Non-pigmented ciliary epithelial cell (primary cell): ENCODE measurements at places on chromosomes 7 and 10.

- no peak for DNase-seq
These were observed 243.7 kb upstream of the BMPER start for GRCh38 chr7:33661430-33662160.

GRCh38 chr7:99267841-99268576 lies 4.6 kb upstream of the MYH16 start:
- no peak for DNase-seq

DNA sequence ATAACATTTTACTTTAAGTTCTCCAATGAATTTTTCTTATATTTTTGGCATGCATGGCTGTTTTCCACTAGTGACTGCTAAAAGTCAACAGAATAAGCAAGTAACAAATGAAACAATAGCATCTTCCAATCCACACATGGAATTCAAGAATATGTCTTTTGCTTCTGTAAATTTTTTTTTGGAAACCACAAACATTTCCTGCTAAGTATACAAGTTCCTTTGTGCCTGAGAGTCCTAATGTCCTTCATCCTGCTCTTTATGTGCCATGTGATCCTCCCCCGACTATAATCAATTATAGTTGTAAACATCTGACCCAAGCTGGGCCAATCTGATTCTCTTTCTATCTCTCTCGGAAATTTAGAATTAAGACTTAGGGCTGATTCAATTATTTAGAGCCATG lies 61.2 kb downstream of the PPP1R3C start:
- no peak for DNase-seq

- DNase-seq: no peak
These were observed 110.5 kb downstream of the HECTD2 start for GRCh38 chr10:91520661-91521060.

DNA sequence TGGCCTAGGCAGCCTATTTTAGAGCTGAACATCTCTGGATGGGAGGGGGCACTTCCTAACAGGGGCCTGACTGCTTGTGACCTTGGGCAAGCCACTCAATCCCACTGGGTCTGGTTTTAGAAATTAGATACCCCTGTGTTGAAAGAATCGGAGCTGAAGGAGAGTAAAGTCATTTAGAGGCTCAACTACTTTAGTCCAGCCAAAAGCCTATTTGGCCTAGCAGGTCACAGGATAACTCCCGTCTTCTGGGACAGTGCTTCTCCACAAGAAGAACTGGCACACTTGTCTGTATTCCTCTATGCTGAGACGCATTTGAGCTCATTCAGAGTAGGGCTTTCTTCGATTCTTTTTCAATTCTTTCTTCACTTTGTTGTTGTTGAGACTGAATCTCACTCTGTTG lies 224.2 kb downstream of the CHCHD3 start:
- no peak for DNase-seq

GRCh38 chr10:13730956-13731355 lies 144.2 kb downstream of the PRPF18 start:
- no peak for DNase-seq

DNA sequence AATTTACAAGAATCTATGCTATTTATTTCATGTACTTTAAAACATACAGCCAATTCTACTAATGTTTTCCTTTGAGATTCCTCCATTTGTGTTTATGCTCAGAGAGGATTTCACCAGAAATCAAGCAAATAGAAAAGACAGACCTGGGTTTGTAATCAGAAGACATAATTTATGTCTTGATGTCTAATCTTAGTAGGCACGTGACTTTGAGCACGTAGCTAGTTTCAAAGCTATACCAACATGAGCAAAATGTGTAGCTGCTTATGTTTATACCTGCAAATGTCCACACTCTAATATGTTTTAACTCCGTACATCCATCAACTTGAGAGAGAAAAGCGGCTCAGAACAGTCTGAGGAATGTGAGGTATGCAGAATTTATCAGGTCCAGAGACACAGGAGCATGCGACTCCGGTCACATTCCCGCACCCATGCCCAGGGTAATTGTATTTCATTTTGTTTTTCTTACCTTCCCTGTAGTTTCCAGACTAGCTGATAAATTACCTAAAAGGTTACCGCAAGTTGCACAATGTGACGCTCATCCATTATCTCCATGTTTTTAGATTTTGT lies 40.0 kb downstream of the SVOPL start:
- no peak for DNase-seq

DNA sequence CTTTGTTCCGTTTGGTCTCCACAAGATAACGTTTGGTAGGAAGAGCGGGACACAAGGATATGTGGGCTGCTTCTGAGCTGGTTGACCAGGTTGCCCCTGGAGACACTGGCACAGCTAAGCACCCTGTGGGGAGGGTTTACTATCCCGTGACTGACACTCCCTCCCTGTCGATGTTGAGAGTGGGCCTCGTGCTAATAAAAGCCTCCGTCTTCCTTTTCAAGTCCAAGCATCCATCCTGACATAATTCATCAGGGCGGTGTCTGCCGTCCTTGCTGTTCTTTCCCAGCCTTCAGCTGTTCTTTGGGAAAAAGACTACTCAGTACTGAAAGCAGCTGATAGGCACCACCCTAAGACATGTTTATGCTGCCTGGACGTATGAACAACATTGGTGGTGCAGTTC lies 49.6 kb downstream of the SHH start:
- DNase-seq: no peak

DNA sequence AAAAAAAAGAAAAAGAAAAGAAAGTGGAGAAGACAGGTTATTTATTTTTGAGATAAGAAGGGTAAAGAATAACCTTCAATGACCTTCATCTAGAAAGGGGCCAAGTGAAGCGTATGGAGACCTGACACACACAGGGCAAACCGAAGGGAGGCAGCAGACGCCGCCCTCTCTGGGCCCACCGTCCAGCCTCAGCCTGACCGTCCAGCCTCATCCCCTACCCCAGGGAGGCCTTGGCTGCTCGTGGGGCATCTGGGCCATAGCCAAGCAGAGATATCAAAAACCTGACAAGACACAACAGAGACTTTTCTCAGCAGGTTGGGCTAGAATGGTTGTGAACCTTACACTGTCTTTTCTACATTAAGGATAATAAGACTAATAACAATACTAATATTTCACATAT lies 10.9 kb downstream of the PRKAG2 start:
- no peak for DNase-seq

- no peak for DNase-seq
These were observed 519.6 kb downstream of the REEP3 start for GRCh38 chr10:64040781-64041180.

GRCh38 chr7:7773334-7774309 lies 55.2 kb upstream of the RPA3 start:
- no peak for DNase-seq

DNA sequence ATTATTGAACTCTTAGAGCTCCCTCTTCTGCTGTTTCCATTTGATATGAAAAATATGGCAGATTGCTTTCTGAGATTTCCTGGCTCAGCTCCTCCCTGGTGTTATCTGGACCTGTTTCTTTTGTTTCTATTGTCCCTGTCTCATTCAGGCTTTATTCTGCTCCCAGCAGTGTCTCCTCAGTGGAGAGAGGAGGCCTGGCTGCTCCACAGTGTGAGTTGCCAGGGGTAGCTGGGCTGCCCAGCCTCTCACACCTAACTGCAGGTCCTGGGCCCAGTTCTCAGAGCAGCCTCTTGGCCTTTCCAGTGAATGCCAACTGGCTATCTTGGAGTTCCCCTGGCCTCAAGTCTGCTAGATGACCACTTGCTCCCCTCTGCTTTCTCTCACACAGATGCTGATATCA lies 127.0 kb downstream of the VPS41 start:
- DNase-seq: no peak

DNA sequence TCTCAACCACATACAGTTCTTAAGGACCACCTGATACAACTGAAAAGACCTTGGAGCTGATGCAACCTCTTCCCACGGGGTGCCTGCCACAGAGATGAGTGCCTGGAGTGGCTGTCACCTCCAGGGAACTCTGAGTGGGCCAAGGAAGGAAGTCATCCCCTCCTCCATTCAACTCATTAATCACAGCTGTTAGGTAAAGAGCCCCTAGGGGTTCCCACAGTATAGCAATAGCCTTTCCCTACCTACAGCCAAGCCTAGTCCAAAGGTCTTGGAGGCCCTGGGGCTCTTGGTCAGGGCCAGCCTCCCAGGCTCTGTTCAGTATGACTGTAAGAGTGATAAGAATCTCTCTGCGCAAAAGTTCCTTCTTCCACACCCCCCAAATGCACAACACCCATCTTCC lies 70.4 kb upstream of the NFE2L3 start:
- DNase-seq: no peak

DNA sequence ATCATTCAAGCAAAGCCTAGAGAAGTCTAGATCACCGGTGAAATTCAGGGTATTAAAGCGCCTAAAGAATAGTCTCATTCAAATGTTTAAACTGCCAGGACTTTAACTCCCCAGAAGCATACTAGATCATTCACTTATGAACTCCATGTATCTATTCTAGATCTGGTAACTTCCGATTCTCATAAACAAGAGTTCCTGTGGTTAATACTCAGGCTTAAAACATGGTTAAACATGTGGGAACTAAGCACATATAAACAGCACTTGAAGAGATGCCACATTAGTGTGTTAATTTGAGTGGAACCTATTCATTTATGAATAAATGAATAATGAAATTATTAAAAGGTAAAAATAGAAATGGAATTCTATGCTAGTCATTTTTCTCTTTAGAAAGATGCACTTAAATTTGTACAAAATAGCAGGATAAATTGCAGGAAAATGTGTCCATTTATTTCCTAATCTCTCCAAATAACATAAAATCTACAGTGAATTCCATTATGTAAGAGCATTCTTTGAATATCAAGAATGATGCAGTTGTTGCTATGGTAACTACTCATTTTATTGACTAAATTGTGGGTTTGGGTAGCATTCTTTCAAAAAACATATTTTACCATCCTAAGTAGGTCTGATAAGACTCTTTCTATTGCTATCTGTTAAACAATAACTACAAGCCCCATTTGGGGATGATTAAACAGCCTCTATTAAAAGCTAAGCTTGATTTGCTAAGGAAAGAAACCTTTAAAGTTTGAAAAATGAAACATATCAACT lies 147.6 kb upstream of the TMEM168 start:
- no peak for DNase-seq

- DNase-seq: no peak
These were observed 14.5 kb upstream of the FAM204A start for GRCh38 chr10:118356628-118357027.

DNA sequence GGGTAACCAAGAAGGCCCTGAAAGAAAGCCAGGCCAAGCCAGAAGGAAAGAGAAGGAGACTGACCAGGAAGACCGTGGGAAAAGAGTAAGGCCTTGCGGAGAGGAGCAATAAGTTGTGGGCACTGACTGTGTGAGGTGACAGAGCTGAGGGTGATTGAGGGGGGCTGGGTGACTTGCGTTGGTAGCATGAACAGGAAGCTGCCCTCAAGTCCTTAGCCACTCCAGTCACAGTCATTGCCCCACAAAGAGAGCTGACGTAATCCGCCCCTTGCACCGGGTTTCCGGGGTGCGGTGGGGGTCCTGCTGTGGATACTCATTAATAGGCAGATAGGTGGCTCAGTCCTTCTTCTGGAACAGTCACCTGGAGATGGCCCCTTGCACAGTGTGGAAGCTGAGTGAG lies 16.1 kb upstream of the DMBT1 start:
- DNase-seq: no peak

GRCh38 chr7:147432079-147432478 lies 1158.5 kb upstream of the C7orf33 start:
- no peak for DNase-seq

DNA sequence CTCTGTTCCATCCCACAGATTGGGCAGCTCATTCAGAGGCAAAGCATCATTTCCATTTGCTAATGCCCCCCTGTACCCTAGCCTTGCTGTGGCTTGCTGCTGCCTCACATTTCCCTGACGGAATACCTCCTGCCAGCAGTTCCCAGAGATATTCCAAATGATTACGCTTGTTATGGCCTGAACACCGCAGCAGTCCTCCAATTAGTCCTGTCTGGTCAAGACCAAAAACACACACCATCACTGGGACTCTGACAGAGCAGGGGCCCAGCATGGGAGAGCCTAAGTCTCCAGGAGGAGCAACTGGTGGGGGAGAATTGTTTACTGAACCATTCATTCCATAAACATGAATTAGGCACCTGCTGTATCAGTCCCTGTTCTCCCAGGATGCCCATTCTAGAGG lies 6.1 kb downstream of the OGDHL start:
- DNase-seq: no peak

GRCh38 chr7:42832667-42833066 lies 79.2 kb downstream of the C7orf25 start:
- no peak for DNase-seq

DNA sequence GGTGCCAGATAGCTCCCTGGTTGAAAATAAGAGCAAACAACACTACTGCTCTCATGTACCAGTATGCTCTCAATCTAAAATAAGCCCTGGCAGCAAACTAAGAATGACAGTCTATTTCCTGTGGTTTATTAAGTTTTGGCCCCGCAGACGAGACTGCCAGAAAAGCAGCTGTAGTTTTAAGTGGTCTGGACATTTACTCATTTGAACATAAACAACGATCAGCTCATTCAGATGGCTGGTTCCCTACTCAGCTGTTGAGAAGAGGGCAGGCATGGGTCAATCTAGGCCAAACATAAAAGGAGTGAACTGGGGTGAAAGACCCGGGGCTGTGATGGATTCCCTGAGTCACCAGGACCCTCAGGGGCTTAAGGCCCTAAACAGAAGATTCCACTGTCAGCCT lies 4.5 kb downstream of the TRIL start:
- DNase-seq: no peak

DNA sequence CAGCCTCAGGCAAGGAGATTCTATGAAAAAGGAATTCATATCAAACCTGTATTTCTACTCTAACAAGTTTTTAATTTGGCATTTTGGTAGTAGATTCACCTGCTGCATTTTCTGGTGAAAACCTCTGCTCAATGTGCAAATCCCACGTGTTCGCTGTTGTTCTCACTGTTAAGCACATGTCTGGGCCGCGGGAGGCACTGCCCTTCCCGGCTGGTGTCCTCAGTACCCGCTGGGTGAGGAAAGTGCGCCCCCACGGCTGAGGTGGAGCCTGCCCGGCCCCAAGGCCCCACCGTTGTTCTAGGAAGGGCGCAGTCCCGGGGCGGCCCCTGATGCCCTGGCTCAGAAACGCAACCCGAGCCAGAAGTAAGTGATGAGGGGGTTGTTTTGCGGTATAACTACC lies 193.4 kb upstream of the VWC2 start:
- DNase-seq: no peak

GRCh38 chr7:44375236-44375699 lies 49.9 kb upstream of the CAMK2B start:
- DNase-seq: no peak

DNA sequence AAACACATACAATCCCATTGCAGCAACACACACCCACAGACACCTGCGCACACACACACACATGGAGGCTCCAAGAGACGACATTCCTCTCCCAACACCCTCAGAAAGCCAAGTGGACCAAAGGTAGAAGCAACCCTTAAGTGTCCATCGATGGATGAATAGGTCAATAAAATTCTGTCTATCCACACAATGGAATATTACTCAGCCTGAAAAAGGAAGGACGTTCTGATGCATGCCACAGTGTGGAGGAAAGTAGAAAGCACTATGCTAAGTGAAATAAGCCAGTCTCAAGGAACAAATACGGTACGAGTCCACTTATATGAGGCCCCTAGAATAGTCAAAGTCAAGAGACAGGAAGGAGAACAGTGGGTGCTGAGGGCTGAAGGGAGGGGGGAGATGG lies 174.4 kb downstream of the GRID1 start:
- DNase-seq: no peak

GRCh38 chr10:60277656-60278055 lies 112.0 kb downstream of the ANK3 start:
- DNase-seq: no peak

- no peak for DNase-seq
These were observed 551.1 kb upstream of the POT1 start for GRCh38 chr7:125480762-125481161.

- DNase-seq: no peak
These were observed 21.7 kb downstream of the OPALIN start for GRCh38 chr10:96337106-96337505.

GRCh38 chr7:132030086-132030568 lies 473.7 kb upstream of the PODXL start:
- DNase-seq: no peak
